ENCODE measurements at places on chromosomes 16 and 17. TPM values are rescaled to one million over a fixed set of nuclear protein-coding genes. Genes with fewer than 3 reads are reported as not detected.

The ERAL1 gene
- 28.9 TPM for total RNA-seq

The KCNG4 gene
- total RNA-seq, result not detected

GRCh38 chr17:5877948-5878347, 192.2 kb upstream of the WSCD1 start:
- DNase-seq, result no peak

GRCh38 chr16:53121043-53121620, 66.3 kb downstream of the CHD9 start:
- DNase-seq, result no peak

The DPEP3 gene
- not detected for total RNA-seq

The TP53TG3C gene
- total RNA-seq, result not detected

The WWOX gene
- 23.9 TPM for total RNA-seq

- no peak for DNase-seq
Observed at GRCh38 chr17:51010173-51010675, 110.4 kb downstream of the SPAG9 start.

The CLEC19A gene
- total RNA-seq, result not detected

DNA sequence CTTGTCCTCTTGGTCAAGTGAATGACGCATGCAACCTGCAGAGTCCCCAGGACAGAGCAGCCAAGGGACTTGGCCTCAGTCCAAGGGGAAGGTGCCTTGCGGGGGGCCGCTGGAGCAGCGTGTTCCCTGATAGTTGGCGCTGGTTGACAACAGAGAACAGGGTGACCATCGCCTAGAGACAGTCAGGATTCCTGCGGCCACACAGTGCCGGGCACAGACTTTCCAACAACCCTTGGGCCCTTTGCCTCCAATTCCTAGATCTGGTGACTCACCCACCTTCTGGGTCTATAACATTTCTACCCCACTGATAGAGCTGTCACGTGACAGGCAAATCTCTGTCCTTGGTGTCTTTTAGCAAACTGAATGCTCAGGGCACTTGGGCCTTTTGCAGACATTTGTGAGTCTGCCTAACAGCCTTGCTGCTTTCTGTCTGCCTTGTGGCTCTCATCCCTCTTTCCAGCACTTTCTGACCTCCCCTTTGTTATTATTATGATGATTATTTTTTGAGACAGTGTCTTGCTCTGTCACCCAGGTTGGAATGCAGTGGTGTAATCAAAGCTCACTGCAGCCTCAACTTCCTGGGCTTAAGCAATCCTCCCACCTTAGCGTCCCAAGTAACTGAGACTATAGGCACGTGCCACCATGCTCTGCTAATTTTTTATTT, 11.9 kb upstream of the TEDC2 start:
- no peak for DNase-seq

Measured in osteoblast (primary cell).